ENCODE measurements at places on chromosomes 11 and 22.

GRCh38 chr22:28220626-28221363, 301.7 kb upstream of the PITPNB start:
- DNase-seq = no peak

DNA sequence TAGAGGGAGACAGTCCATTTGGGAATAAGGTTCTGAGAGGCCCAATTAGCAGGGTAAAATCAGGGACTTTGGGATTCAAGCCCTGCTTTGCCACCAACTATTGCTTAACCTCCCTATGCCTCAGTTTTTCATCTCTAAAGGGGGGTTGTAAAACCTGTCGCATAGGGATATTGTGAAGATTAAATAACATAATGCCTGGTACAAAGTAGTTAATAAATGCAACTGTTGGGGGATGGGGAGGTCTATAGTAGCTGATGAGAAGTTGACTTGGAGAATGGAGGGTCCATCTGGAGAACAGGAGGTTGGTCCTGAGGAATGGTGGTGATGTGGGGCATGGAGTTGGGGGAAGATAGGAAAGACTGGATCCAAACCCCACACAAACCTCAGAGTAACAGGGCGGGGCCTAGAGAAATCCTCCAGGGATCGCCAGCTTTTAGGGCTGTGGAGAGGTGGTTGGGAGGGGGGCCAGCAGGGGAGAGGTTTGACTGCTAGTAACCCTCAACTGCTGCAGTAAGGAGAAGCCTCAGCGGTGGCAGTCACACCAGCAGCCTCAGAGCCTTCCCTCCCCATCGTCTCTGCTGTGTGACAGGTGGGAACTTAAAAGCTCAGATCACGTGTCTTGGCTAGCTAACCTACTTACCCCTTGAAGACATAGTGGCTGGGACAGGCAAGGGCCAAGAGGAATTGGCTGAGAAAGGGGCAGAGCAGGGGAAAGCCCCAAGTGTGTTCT, 1.1 kb upstream of the ABCG4 start:
- no peak for DNase-seq

GRCh38 chr22:37708580-37709444, 12.0 kb downstream of the TRIOBP start:
- DNase-seq = no peak

DNA sequence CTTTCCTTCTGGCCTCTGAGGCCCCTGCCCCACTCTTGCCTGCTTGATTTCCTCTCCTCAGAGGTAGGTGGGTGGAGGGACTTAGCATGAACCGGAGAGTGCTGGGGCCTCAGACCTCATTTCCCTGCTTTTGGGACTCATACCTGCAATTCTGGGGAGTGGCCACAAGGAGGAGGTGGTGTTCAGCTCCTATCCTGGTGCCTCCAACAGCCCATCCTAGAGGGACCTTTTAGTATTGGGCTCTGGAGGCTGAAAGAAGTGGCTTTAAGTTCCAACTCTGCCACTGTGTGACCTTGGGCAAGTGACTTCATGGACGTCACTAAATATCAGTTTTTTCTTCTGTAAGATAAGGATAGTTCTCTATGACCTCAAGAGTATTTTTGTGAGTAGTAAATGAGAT, 98.6 kb downstream of the KIAA1671 start:
- no peak for DNase-seq

- DNase-seq = no peak
Observed at GRCh38 chr11:37630866-37631265, 1032.8 kb upstream of the RAG2 start.

DNA sequence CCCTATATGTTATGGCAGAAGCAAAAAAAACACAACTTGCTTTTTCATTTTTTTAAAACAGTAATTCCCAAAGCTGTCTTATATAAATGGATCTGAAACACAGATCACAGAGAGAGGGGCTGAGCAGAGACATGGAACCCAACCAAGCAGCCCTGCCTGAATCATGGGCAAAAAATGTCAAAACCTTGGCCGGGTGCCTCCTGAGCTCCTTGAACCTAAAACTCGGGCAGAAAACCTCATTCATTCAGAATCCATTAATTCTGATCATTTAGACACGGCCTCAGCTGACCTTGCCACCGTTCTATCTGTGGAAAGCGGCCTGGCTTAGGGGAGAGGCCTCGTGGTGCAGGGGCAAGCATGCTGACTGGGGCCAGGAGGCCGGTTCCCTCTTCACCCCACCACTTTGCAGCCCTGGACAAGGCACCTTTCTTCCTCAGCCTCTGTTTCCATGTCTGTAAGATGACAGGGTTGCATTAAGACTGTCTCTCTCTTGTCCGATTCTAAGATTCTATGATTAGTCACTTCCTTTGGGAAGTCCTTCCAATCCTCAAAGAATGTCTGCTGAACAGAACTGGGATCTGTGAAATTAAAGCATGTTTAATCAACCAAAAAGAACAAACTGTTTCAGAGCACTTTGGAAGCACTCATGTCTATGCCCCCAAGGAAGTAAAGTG, 26.0 kb downstream of the TENM4 start:
- DNase-seq = no peak

- DNase-seq = no peak
Observed at GRCh38 chr22:45469281-45470073, 33.2 kb upstream of the FBLN1 start.

DNA sequence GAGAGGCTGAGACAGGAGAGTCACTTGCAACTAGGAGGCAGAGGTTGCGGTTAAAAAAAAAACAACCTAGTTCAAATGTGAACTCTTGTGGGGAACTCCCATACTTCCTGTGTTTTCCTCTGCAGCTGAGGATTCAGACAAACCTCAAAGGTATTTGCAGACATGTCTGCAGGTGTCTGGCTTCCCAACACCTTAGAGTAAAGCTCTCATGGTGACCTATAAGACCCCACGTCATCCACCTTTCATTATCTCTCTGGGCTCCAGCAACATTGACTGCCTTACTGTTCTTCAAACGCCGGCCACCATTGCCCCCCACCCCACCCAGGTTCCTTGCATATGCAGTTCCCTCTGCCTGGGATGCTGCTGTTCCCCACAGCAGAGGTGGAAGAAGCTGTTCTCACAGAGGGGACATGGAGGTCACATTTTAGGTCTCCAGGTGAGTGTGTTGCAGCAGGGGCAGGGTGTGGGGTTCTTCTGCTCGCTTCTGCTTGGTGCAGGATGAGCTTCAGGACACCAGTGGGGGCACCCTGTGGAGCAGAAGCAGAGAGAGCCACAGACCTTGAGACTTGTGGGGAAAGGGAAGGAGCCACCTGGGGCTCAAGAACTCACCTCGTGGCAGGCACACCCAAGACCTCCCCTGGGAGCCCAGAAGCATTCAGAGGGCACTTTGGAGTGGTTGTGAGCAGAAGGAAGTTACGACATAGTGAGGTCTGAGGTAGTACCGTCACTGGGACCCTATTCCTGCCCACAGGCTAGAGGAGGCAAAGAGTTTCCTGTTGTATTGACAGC, 203.2 kb downstream of the CSNK2A3 start:
- no peak for DNase-seq

- DNase-seq = no peak
Observed at GRCh38 chr11:92687724-92688123, 281.7 kb upstream of the MTNR1B start.
